IgD-negative memory B cell (primary cell): ENCODE measurements at places on chromosomes 1 and 21. TPM values are rescaled to one million over a fixed set of nuclear protein-coding genes. Genes with fewer than 3 reads are reported as not detected.

LENEP gene
- polyA plus RNA-seq = not detected

AMY1B gene
- polyA plus RNA-seq = not detected

OR2L3 gene
- not detected for polyA plus RNA-seq

MYCL gene
- 0.16 TPM for polyA plus RNA-seq

CXADR gene
- polyA plus RNA-seq = not detected

KCNN3 gene
- 0.88 TPM for polyA plus RNA-seq

JMJD4 gene
- polyA plus RNA-seq = 29.3 TPM

S100A9 gene
- polyA plus RNA-seq = 44.6 TPM
